Tongue (tissue), 3 donors: ENCODE measurements at places on chromosomes 7 and 10.
A peak's percentile ranks its signal among the peaks of the same experiment; 100 is the strongest.

DNA sequence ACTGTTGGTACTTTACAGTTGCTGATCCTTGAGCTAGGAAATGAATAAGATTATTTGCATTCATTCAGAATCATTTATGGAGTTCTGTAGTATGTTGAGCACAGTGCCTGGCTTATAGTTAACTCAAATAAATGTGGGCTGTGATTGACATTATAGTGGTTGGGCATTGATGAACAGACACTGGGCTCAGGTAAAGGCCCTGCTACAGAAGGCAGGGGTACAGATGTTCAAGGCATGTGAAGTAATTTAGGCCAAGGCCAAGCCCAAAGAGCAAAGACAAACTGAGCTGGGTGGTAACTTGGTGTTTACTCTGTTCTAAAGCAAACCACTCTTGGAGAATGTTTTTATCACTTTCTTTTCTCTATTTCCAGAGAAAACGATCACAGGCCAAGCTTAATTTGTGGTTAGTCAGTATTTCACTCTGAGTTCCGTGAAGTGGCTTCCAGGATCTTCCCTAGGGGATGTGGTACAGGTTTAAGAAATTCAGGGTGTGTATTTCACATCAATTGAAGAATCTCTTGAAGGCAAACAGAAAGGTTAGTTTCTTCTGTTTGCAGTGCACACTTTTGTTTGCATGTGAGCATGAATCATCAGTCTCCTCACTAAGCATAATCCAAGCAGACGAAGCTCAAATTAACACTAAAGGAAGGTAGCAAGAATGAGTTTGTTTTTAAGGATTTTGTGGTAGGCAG lies 113.9 kb upstream of the PRR15 start:
- no peak for DNase-seq

- peak; percentile 33 for DNase-seq
Measured at GRCh38 chr10:68586606-68587305, 26.6 kb downstream of the TET1 start.

DNA sequence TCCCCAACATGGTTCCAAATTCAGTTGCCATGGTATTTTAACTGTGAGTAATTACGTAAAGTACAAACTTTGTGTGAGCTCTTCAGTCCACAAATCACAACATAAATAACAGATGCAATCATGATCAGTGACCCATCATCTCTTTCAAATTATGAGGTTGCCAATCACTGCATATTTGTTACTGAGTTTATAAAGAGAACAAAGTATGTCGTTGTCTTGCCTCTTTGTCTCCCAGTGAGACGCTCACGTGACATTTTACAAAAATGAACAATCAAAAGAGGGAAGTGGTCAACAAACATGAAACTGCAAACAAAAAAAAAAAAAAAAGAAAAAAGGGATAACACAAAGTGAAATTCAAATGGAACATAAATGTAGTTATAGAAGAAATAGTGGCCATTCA lies 122.7 kb upstream of the PDSS1 start:
- no peak for DNase-seq

DNA sequence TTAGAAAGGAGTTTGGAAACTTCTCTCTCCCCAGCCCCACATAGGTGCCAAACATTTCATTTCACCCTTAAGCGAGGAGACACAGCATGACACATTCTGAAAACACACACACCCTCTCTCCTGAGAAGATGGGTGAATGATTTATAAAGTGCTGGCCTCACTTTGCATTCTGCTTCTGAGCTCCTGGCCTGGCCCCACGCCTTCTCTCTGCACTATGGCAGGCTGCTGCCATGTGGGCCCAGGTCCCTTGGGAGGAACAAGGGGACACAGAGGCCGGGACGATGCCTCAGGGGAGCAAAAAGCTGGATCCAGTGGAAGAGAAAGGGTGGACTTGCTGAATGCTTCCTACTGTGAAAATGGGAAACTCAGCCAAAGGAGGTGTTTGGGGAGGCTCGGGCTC lies 56.0 kb downstream of the CPXM2 start:
- peak; percentile 22 for DNase-seq

- no peak for DNase-seq
Measured at GRCh38 chr10:48285710-48286109, 11.2 kb upstream of the FRMPD2 start.

GRCh38 chr7:48259463-48260280 lies 88.4 kb downstream of the ABCA13 start:
- no peak for DNase-seq
